ENCODE measurements at places on chromosomes 6 and 20. TPM values are rescaled to one million over a fixed set of nuclear protein-coding genes. Genes with fewer than 3 reads are reported as not detected.

GRCh38 chr6:167975458-167975857 is 22.0 kb upstream of the KIF25 start:
- DNase-seq: no peak

DNA sequence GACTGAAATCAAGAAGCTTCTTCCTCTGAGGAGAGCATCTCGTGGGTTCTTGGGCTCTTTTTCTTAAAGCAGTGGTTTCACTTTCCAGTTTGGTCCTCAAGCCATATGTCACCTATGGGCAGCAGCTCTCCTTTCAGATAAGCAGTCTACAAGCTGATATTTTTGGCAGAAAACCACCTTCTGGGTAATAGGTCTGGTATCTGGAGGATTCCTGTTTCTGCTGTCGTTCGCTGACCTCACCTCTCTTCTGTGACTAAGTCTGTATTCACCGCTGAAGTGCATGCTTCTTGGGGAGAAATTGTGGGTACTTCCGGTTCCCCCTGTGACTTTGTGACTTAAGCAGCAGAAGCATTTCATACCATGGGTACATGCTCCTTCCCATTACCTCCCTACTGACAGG is 193.6 kb downstream of the EDN1 start:
- DNase-seq: no peak

DNA sequence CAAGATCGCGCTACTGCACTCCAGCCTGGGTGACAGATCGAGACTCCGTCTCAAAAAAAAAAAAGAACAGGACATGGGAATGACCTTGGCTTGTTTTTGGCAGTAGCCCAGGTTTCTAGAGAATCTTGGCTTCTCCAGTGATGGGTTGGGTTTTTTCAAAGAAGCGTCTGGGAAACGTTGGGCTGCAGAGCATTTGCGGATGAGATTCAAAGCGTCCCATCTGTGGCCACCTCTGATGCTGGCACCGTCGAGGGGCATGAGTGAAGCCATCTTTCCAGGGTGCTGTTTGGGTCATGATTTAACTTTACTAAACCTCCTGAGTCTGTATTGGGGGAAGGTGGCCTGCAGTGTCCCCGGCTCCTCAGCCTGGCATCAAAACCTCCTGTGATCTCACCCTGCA is 43.2 kb upstream of the SRF start:
- no peak for DNase-seq

DNA sequence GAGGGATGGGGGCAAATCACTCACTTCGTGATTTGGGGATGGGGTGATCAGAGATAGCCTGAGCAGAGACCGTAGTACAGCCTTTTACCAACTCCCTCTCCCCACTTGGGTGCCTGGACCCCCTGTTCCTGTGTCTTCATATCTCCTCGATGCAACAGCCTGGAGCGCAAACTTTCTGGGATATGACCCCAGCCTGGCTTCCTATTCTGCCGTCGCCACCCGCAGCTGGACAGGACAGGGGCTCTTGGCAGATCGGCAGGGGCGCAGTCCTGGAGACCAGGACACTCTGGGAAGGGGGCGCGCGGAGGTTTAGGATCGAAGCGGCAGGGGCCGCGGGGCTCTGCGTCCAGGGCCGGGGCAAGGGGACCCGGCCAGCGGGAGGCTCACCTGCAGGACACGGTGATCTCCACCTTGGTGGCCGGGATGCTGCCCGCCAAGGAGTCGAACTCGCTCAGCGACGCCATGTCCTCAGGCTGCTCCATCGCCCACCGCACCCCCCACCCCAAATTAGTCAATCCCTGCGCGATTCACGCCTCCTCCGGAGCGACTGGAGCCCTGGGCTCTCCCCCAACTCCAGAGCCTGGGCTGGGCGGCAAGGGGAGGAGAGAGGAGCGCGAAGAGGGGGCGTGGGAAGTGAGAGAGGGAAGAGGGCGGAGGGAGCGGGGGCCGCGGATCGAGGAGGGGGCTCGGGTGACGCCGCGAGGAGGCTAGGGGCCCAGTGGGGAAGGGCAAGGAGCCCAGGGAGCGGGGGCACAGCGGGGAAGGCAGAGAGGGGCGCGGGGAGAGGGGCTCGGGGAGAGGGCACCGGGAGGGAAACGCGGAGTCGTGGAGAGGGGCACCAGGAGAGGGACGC is at the start of gene CPNE5:
TSS of gene CPNE5 (minus strand) at position 549 of the 853 bp plus-strand sequence. CDS start at position 482, 67 bp downstream.
- no peak for DNase-seq

DNA sequence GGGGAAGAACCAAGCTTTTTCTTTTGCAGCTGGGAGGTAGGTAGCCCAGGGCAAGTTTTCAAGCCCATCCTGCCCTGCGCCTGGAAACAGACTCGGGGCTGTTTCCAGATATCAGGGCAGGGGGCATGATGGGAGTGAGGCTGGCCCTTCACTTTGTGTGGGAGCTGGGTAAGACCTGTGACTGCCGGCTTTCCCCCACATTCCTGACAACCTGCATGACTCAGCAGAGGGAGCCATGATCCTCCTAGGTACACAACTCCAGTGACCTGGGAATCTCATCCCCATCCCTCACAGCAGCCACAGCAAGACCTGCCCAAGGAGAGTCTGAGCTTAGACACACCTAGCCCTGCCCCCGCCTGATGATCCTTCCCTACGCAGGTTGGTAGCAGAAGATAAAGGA is 280.8 kb downstream of the SOX4 start:
- no peak for DNase-seq

DNA sequence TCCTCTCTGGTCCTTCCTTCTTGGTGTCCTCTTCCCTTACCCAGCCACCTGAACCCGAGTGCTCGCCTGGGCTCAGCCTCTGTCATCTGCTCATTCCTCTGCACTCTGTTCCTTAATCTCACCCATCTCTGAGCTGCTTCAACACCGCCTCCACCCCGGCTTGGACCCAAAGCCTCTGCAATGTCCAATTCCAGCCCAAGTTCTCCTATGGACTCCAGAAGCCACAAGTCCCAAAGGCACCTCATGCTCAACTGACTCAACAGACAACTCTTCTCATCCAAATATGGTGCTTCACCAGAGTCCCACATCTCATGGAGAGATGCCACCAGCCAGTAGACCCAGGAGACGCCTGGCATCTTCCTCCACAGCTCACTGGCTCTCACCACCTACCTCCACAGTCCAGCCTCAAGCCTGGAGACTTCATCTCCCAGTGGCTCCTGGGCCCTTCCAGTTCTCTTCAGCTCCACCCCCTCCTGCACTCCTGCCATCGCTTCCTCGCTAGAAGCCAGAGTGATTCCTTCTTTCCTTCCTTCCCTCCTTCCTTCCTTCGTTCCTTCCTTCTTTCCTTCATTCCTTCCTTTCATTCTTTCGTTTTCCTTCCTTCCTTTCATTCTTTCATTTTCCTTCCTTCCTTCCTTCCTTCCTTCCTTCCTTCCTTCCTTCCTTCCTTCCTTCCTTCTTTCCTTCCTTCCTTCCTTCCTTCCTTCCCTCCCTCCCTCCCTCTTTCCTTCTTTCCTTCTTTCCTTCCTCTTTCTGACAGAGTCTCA is 40.9 kb upstream of the NNAT start:
- no peak for DNase-seq

GRCh38 chr6:75893776-75894152 is 144.7 kb downstream of the MYO6 start:
- no peak for DNase-seq

DNA sequence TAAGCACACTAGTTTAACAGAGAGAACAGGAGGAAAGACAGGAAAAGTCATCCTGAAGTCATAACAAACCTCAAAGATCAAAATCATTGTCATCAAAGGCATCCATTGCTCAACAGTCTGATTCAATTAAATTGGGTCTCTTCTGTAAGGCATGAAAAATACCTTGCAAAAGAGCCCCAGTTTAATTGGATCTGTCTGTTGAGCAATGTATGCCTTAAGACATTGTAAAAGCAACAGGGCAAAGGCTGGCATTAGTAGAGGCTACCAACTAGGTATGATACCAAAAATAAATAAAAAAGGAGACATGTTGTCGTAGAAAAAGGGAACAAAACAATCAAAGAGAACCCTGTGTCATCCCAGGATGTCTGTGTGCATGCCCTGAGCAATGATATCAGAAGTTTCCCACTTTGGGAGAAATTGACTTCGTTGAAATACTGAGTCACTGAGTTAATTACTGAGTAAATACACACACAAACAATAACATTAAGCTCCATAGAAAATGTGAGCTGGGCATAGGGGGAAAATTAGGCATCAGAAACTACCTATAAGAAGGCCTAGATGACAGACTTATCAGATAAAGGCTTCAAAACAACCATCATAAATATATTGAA is 1013.8 kb upstream of the CITED2 start:
- no peak for DNase-seq

DNA sequence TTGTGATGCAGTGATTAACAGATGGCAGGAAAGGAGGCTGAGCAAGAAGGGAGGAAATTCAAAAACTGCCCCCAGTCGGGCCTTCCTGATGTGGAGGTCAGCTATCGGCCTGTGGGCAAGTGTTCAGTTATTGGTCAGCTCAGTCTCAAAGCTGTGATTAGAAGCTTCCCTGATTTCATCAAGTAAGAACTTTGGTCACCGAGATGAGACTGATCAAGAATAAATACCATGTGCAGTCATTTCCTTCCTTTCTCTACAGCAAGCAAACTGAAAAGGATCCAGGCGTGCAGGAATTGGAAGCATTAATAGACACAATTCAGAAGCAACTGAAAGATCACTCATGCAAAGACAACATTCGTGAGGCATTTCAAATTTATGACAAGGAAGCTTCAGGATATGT is 69.7 kb downstream of the EFHC1 start:
- DNase-seq: no peak

Gene PAK5
- 1.4 TPM for total RNA-seq

Gene PDE10A
- 9.6 TPM for total RNA-seq

Gene TP53TG5
- total RNA-seq: 0.51 TPM

Gene SMOC2
- total RNA-seq: 167 TPM

Measured in prostate gland (tissue), 2 donors.